Activated naive CD4-positive, alpha-beta T cell (primary cell): ENCODE measurements at places on chromosomes 1 and 21.

DNA sequence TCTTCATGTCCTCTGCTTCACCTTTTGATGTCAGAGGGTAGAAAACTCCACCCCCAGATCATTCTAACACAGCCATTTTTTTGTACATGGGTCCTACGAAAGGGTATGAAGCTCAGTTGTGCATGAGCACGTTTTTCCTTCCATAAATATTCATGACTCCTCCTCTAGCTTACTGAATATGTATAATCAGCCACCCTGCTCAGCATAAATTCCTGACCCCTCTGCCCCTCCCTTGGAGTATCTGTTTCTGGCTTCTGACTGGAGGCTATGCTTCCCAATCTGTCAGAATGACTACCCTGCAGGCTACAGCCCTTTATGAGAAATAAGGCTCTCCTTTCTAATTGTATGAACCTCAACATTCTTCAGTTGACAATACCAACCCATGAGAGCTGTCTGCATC is 42.8 kb upstream of the PARP1 start:
- DNase-seq: no peak

DNA sequence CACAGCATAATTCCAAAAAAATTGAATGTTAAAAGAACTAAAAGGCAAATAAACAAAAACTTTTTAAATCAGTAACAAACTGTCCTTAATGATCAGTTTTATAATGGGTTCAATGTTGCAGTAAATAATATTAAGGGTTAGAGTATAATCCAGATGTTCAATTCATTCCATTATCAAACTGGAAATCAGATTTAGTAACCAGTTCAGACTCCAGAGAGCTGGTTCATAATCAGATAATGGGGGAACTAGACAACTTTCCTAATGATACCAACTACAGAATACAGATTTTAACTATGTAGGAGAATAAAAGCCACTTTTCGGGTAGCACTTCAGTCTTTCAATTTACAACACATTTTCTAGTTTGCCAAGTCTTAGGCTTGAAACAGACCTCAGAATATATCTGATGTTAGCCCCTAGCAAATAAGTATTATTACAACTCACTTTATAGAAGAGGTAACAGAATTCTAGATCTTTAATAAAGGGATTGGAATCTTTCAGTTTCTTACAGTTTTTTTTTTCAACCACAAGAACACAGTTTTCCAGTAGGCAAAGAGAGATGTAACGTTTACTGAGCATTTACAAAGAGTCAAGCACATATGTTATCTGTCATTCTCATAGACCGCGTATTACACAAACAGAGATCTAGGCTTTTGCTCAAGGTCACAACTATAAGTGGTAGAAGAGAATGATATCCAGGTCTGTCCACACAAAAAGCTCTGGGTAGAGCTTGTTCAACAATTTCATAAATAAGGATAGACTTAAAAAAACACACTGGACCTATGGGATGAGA is 1.9 kb upstream of the DCAF6 start:
- no peak for DNase-seq

DNA sequence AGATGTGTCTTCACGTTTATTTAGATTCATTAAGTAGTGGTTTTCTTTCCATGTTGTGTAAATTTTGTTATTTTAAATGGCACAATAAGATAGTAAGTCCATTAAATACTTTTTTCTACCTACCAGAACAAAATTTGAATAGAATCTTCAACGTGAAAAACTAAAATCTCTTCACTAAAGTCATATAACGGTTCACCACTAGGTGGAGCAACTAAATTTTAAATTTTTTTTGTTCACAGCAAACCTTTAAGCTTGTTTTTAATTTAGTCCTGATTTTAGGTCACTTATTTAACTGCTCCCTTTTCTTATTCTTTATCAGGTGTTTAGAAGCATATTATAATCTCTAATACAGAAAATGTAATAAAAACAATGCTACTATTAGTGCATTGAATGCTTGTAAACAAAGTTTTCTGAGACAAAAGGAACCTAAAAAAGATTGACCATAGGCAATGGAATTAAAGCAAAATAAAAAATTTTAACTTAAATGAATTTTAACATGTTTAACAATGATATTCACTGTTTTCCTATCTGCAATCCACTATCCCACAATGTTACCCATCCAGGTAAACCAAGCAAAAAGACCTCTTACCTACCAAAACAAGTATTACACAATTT is 28.3 kb upstream of the PKN2 start:
- DNase-seq: no peak

DNA sequence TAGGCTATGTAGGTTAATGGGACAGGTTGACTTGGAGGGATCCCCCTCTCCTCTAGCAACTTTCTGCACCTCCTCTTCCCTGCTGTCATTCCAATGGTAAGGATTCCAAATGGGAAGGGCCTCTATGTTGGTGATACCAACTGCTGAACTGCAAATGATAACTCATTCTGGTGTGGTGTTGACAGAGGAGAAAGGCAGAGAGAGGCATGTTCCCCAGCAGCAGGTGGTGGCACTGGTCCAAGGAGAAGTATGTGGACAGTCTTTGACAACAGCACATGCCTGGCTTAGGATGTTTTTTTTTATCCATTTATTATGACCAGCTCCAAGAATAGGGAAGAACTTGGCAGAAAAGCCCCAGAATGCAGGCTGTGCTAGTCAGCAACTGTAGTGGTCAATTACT is 19.6 kb upstream of the SPAG17 start:
- DNase-seq: no peak

DNA sequence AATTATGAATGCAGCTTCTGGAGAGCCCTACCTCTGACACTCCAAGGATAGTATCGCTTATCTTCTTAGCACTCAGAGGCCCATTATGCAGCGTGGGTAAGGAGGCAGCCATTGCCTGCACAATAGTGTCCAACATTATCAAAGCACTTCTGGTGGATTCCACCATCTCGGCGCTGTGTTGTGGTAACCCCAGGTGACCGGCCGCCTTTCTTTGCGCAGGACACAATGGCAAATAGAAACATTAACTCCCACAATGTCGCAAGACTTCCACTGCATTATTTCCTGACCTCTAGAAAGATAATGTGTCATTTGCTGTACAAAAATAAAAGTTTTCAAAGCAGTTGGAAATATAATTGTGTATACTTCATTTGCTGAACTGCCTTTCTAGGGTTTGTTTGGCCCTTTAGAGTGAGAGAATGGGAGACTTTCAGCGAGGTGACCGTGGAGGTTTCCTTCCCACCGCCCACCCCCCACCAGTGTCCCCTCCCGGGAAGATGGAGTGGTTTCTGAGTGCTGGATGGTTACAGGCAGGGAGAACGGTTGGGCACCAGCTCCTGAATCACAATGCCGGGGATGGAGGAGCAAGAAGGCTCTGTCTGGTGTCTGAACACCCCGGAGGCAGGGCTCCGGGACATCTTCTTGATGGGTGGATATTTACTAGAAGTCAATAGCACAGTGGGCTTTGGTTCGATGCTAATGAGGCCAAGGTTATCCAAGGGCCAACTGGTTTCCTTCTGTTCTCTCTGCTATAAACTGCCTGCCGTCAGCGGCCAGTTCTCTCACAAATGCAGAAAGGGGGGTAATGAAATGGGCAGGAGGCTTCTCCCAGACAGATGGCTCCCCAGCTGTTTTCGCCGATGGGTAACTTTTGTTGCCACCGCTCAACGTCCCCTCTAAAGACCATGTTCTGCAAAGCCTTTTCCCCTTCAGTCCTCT is 215.4 kb upstream of the PROX1 start:
- no peak for DNase-seq

DNA sequence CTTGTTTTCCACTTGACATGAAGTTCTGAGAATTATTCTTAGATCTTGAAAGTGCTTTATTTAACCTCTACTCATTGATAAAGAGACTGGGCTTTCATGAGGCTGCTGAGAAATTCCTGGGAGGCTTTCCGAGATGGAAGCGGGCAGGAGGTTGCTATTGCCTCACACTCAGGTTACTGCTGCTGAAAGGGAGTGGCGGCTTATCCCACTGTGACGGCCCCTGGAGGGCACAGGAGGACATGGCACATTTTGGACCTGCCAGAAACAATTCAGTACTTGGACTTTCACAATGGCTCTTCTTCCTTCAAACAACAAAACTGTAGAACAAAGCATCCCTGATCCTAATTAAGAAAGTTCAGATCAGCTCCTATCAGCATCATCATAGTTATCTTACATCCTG is 16.2 kb upstream of the MARK1 start:
- no peak for DNase-seq

DNA sequence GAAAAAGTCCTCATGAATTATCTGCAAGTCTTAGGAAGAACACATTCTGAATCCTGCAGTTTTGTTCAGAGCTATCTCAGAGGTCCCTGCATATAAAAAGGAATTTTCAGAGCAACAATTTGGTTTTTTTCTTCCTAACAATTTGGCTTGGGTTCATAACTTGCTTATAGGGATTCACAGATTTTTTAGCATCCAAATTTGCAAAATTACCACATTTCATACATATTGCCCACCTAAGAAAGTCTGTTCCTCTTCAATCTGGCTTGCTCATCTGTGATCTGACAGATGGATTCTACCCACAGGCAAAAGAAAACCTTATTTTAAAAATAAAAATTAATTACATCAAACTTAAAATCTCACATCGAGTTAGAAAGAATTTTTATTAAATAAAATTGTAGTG is 714.4 kb upstream of the NCAM2 start:
- DNase-seq: no peak

DNA sequence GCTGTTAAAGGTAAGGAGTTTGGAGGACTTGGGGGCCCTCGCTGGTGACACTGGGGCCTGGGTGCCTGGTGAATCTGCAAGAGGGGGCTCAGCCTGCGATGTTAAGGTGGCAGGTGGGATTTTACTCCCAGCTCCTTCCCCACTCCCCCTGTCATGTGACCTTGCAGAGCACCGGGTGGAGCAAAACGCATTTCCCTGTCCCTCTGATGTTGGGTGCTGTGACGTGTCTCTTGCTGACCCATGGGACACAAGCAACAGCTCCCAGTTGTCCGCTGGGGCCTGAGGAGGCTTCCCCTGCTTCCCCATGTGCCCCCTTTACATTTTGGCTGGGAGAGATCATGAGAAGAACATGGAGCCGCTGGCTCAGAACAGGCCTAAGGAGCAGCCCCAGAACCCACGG is 319.0 kb downstream of the MATN1 start:
- DNase-seq: no peak

DNA sequence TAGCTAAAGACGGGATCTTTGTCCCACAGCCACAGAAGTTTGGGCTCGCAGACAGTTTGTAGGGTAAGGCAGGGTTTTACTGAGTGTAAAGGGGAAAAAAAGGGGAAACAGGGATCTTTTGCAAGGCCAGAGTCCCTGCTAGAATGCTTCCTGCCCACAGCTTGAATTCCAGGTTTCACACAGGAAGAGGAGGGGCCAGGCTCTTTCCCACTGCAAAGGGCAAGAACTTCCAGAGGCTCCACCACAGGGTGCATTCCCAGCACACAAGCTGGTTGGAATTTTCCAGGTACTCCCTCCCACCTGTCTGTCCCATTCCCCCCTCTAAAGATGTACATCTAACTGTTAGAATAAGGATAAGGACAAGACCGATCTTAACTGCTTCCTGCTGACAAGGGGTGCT is 1126.9 kb downstream of the KCNT2 start:
- no peak for DNase-seq

GRCh38 chr1:202329891-202330290 is 11.8 kb downstream of the UBE2T start:
- DNase-seq: no peak

GRCh38 chr1:86788300-86789206 is 84.2 kb downstream of the SH3GLB1 start:
- no peak for DNase-seq

DNA sequence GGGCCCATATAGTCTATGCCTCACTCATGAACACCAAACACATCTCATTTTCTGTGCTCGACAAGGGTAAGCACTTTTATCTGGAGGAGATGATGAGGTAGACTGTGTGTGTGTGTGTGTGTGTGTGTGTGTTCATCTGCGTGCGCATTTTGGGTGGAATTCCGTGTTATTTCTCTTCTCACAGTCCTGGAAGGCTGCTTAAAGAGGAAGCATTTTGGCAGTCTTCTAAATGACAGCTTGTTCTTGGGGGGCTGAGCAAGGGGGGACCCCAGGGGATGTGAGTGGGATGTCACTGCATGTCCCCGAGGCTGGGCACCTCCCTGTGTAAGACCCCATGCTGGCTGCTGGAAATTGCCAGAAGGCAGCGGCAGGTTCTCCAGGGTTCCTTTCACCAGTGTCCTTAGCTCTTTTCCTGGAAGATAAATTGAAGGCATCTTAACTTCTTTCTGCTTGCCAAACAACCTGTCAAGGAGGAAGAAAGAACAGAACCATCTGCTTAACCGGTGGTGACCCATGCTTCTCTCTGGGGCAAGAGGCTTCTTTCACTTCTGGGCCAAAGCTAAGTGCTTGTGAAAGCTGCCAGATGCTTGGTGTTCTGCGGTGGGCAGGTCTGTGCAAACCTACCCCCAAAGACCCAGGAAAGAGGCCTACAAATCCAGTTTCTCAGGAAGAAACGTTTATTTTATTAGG is 9.9 kb upstream of the RD3 start:
- no peak for DNase-seq

DNA sequence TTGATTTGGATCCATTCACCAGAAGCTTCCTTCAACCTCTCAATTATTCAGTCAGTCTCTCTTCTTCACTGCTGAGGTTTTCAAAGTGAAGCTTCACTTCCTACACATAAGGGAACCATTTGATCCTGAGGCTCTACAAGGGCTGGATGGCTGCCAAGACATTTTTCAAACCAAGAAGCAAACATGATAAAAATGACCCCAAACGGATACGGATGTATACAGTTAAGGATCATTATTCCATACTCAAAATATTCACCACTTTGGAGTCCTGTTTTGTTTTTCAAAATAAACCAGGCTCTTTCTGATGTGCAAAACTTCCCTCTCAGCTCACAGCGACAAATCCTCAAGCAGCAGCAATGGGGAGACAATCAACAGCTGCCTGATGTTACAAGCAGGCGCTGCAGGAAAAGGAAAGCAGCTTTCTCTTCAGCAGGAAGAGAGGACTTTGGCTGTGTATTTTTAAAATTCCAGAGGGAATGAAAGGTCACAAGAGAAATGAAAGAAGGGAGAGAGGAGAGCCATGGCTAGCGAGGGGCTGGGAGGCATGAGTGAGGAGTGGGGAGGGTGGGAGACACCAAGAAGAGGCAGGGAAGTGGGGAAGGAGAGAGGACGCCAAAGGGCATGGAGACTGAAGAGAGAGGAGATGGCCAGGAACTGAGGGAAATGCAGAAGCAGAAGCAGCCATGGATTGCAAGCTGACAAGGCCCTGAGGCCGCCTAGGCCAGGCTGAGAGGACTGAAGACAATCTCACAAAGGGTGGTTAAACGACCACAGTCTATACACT is 145.4 kb downstream of the SLC45A1 start:
- DNase-seq: no peak

DNA sequence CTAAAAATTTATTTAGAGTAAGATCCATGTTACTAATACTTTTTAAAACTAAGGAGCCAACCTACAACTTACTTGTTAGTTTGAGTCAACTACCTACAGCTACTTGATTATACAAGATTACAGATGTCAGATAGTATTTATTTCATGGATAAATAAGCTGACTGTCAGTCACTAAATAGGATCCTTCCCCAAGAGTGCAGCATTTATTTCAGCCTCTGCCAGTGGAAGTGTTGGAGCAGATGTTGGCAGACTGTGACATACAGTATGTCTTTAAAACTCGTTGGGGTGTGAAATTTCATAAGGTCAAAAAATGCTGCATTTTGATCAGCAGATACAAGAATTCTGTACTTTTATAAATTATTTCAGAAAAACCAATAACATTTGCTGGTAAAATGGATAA is 156.2 kb downstream of the AKT3 start:
- no peak for DNase-seq

- no peak for DNase-seq
These were observed 12.3 kb downstream of the ATG4C start for GRCh38 chr1:62796221-62796620.

GRCh38 chr21:33931799-33932390 is 16.3 kb upstream of the ATP5PO start:
- DNase-seq: no peak

GRCh38 chr1:205970486-205970885 is 27.2 kb upstream of the SLC26A9 start:
- no peak for DNase-seq
